ENCODE measurements at places on chromosomes 6 and 20. TPM values are rescaled to one million over a fixed set of nuclear protein-coding genes. Genes with fewer than 3 reads are reported as not detected.

Gene PNPLA1
- not detected for total RNA-seq

Gene DEFB113
- total RNA-seq, result not detected

Gene TRIM40
- total RNA-seq, result not detected

Gene TBCC
- total RNA-seq, result 45.9 TPM
